ENCODE measurements at places on chromosomes 5 and 9.

DNA sequence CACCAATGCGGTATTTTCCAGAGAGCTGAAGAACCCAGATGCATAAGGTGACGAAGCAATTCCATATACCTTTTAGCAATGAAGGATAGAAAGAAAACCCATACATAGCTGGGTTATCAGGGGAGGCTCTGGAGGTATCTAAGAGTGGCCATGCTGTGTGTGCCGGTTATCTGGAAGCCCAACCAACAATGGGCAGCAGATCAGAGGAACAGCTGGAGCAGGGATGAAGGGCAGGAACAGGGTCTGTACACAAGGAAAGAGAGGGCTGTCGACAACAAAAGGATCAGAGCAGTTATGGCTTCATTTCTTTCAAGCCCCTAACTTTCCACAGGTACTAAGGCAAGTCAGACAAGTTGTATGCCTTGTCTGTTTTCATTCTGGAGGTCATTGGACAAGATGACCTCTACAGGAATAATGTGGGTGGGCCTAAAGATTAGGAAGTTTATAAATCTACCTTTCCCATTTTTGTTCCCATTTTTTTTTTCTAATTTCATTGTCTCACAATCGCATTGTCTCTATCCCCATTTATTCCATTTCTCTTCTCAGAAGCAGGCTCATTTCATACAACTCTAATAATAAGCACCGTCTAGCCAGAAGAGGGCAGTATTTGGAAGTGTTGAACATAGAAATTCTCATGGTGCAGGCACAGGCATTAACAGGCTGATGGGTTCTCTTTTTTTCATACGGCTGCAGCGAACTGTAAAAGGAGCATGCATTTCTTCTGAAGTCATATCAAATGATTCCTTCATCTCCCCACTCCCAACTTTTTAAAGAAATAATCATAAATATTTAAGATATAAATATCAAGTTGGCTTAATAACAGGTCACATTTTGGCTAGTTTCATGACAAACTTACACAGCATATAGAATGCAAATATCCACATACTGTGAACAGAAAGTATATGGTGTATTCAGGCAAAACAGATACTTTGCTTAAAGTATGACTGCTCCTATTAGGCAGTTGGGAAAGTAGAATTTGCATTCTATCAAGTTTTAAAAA lies 63.5 kb downstream of the ZNF474 start:
- DNase-seq = peak; percentile 69

GRCh38 chr9:18185196-18185595 lies 288.8 kb upstream of the ADAMTSL1 start:
- no peak for DNase-seq

DNA sequence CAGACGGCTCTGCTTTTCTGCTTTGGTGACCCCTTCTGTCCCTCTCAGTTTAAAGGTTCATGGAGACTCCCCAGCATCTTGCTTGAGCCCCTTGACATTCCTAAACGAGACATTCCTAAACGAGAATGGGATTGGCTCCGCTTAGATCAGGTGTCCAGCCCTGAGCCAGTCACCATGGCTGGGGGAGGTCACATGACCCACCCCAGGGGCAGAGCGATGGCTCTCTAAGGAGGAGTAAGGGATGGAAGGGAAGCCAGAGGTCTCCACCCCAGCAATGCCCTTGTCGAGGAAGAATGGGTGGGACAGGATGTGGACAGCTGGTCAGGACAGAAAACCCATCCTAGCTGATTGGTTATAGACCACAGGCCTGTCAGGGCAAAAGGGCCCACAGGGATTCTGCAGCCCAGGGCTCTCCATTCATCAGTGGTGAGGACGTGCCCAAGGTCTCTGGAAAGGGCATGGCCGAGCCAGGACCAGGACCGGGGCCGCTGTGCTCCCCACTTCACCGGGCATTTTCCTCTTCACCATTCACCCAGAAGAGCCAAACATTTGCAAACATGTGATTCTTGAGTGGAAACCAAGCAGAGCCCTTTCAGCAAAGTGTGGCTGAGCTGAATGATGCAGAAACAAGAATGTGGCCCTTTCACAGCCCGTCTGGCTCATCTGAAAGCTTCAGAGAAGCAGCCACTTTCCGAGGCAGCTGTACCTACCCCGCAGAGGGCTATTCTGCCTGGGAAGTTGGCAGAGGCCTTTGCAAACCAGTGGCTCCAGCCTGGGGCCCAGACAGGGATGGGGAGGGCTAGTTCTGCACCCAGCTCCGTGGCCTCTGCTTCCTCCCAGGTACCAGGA lies 19.8 kb upstream of the AIF1L start:
- DNase-seq = no peak

DNA sequence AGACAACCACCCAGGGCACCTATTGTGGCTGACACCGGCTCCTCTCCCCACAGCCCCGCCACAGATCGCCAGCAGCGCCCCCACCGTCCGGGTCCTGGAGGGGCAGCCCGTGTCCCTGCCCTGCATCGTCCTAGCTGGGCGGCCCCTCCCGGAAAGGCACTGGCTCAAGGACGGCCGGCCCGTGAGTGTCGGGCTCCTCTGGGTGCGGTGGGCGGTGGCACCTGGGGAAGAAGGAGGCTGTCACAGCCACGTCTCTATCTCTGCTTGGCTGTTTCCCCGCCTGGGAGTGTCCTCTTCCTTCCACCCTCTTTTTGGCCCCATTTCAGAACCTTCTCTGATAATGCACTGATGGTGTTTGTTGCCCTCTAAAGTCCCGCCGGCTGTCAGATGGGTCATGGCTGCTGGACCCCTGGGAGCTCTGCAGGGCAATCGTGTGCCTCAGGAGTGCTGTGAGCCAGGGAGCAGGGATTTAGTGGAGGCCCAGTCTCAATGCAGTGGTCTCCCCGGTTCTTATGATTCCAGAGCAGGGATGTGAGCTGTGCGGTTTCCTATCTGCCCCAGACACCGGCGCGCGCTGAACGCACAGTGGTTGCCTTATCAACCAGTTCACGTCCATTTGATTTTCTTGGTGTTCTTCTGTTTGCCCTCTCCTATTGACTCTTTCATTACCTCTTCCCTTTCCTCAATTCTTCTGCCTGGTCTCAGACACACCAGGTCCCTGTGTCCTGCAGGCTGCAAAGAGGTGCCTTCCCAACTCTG lies 55.3 kb downstream of the HMCN2 start:
- no peak for DNase-seq

DNA sequence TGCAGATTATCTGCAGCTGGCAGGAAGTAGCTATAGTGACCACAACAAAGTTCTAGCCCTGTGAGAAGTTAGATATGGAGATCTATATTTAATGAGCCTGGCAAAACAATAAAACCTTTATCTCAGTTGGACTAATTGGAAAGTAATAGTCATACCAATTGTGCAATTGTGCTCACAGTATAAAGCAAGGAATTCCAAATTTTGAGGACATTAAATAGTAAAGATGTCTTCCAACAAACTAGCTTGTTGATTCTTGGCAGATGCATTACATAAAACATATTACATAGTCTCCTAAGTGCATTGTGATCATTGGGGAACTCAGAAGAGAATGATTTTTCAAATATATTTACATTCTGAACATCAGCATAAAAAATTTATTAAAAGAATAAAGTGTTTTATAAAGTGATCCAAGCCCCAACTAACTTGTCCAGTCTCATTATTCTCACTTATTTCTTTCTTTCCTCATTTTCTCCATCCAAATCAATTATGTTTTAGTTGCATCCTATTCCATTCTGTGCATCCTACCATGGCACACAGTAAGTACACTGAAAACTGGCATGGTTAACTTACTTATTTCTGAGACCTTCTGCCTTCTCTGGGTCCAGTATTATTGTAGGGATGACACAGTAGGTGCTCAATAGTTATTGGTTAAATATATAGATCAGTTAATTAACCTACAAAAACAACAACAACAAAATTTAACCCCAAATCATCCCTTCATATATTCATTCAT lies 977.2 kb upstream of the NUDT12 start:
- no peak for DNase-seq

DNA sequence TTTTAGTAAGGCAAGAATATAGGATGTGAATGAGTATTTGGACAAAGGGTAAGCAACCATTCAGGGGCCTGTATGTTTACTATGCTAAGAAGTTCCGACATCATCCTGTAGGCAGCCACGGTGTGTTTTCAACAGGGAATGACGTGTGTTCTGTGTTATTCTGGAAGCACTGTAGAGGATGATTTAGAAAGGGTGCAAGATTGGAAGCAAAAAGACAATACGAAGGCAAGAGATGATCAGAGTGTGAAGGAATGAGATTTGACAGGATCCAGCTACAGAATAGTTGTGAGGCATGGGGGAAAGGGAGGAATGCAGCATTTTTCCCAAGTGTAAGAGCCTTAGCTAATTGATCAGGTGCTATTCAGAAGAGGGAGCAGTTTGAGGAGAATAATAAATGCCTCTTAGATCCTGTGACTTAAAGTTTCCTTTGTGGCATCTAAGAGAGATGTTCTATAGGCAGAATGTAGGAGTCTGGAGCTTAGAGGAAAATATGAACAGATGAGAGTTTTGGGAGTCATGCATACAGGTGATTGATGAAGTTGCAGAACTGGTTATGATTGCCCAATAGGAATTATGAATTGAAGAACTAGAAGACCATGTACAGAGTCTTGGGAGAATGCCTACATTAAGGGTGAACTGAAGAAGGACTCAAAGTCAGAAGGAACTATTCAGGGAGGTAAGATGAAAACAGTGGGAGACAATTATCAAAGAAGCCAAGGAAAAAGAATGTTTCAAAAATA lies 2.5 kb downstream of the SMC5 start:
- DNase-seq = no peak

DNA sequence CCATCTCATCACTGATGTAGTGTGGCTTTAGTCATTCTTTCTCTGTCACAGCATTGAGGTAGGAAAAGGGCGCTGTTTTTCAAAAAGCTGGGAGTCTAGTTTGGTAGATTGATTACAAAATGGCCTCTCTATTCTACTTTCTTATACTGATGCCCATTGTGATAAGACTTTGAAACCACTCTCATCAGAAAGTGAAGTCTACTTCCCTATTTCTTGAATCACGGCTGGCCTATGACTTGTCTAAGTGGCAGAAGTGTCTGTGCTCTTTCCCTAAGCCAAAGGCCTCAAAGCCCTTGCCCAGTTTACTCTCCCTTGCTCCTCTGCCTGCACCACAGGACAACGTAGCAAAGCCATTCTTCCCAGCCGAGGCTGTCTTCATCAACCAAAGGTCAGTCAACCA lies 83.0 kb upstream of the IL33 start:
- no peak for DNase-seq

DNA sequence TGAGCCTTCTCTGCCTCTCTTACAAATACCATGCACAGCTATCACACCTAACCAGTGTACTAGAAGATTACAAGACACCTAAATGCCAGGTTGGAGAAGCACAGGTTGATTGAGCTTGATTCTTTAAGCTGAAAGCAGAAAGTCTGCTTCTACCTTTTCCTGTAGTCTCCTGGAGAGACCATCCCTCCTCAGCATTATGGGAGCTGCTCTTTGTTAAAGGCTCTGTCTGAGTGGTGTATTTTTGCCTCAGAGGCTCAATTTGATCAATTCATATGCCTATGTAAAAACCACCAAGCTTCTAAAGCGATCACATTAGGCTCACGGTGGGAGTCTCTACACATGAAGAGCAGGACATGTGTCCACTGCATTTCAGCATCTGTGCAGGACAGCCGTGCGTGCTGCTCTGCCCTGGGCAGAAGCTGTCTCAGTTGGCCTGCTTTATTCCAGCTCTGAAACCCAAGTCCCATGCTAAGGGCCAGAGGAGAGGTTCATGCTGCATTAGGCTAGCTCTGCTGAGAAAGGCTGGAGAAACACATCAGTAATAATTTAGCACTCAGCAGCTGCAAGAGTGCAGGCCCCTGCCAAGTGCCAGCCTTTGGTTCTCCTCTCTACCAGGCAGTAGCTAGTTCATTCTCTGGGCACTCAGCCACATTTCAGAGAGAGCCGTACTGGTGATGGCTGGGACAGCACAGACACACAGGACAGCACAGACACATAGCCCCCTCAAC lies 41.7 kb downstream of the TMEM167A start:
- no peak for DNase-seq

DNA sequence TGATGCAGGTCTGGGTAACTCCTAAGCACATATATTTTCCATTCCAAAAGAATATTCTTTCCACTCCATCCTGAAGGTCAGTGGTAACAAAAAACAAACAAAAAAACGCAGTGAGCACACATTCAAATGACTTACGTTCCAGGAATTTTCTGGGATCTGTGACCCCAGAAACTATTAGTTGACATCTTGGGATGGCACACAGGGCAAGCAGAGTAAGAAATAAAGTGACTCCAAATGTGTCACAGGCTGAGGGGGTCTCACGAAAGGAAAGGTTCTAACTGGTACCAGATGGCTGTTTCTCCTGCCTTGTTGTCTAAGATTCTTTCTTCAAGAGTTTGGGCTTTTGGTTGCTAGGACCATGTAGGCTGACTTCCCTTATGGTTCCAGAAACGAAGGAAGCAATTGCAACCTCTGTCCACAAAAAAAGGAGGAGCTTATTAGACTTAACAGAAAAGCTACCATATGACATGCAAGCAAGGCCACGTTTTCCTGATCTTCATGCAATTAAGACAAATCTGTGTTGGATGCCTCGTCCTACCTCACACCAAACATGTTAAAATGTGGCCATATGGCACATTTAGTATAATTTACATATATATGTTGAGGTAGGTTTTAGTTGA lies 32.7 kb downstream of the PTGS1 start:
- DNase-seq = no peak

DNA sequence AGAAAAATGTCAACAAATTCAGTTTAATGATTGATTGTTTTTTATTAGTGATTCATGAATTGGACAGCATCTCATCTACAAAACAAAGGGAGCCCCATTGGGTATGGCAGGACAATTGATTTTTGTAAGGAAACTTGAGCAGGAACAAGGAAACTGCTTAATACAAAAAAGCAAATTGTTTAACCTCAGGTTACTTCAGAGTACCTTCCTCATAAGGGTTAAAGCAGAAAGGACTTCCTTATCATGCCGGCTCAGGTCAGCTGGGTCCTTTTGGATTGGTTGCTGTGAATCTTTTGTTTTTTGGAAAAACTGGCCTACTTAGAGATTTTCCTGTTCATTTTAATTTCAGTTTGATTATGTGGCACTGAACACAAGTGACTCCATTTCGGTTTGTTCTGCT lies 211.8 kb downstream of the ARRDC3 start:
- no peak for DNase-seq

DNA sequence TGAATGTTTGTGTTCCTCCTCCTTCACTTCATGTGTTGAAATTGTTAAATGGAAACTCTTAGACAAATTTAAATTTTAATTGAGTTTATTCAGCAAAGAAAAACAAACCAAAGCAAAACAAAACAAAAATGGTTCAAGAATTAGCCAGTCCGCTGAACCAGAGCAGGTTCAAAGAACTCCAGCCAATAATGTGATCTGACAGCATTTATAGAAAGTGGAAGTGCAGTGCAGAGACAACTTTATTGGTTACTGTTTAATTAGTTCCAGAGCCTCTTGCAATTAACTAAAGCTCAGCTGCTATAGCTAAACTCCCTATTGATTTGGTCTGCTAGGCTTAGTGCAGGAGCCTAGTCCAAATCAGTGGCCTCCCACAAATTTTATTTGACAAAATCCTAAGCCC lies 132.9 kb downstream of the RNF180 start:
- no peak for DNase-seq

GRCh38 chr9:87119328-87119881 lies 172.1 kb upstream of the GAS1 start:
- no peak for DNase-seq

GRCh38 chr5:44821164-44821563 lies 12.4 kb downstream of the MRPS30 start:
- DNase-seq = no peak

All from NCI-H526 (cell line).